ENCODE measurements at places on chromosomes 7 and 10.

DNA sequence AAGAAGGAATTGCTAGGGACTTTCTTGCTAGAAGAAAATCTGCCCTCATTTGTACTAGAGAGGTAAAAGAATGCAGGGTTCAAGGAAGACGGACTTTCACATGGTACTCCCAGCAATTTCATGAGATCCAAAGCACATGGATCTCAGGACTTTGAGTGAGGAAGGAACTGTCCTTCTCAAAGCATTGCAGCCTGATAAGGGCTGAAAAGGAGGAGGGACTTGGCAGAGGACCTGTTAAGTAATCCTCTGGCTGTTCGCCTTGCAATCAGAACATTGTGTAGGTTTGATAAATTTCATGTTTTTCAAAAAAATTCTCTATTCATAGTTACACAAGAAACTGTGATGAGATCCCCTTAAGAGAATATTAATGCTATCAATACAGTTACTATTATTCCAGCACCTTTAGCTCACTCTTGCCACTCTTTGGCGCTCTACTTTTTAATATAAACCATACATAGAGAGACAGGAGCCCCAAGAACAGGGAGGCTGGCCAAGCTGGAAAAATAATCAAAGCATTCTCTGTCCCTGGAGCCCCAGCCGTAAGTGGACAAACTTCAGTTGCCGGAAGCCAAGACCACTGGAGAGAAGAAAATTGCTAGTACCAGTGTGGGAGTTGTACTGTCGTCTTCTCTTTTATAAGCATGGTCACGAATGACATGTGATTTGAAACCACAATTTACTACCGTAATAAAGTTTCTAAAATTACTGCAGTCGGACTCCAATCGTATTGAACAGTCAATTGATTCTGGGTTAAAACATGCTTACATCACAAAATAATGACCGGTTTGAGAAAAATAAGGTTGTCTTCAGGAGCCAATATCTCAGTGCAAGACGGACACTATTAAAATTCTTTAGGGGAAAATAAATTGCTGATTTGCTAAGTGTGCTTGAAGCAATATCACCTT lies 424.4 kb downstream of the SDK1 start:
- DNase-seq, result no peak

DNA sequence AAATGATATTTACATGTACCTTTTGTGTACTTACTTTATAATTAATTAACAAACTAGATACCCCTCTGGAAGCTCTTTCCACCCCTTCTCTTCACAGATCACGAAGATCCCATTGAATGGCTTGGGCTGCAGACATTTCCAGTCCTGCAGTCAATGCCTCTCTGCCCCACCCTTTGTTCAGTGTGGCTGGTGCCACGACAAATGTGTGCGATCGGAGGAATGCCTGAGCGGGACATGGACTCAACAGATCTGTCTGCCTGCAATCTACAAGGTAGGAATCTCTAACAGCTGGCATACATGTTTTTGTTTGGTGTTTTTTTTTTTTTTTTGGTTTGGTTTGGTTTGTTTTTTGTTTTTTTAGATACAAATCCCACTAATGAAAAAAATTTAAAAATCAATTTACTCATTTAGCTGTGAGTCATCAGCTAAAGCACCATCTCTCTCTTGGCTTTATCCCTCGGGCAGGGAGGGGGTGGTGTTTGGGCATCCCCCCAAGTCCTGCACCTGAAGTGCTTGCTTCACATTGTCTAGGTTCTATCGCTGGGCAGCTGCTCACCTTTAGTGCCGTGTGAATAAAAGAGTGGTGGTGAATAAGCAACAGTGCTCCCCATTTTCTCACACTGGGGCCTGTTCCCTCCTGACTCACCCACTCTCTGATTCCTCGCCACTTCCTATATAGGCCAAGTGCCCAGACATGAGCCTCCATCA lies 68.9 kb downstream of the MET start:
- DNase-seq, result no peak

- DNase-seq, result no peak
These were observed 37.1 kb downstream of the SMURF1 start for GRCh38 chr7:99106821-99107241.

DNA sequence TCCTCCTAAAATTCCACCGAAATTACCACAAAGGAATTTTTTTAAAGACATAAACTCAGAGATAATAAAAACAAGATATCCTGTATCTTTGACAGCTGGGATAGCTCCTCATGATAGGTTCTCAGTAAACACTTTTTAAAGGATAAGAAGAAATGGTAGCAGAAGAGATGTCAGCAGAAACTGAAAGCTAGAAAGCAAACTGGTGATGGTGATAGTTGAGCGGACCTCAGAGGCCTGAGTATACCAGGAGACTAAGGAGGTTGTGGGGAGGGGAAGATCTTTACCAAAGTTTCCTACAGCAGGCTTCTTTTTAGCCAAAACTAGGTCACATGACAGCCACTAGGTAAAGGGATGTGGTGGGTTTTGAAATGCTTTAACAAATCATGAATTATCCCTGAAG lies 22.5 kb downstream of the PCGF5 start:
- no peak for DNase-seq

DNA sequence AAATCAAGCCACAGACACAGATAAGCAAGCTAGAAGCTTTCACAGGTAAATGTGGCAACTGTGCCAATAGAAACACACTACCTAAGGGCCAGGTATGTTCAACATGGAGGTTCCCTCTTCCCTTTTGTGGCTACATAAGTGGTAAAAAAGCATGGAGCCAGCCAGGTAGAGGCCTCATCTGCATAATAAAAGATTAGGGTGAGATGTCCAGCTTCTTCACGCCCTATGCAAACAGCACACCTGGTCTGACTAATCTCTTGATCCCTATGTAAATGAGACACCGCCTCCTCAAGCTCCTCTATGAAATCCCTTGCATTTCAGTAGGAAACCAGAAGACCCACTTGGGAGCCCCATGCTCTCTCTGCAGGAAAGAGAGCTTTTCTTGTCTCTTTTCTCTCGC lies 282.2 kb downstream of the NEBL start:
- no peak for DNase-seq

DNA sequence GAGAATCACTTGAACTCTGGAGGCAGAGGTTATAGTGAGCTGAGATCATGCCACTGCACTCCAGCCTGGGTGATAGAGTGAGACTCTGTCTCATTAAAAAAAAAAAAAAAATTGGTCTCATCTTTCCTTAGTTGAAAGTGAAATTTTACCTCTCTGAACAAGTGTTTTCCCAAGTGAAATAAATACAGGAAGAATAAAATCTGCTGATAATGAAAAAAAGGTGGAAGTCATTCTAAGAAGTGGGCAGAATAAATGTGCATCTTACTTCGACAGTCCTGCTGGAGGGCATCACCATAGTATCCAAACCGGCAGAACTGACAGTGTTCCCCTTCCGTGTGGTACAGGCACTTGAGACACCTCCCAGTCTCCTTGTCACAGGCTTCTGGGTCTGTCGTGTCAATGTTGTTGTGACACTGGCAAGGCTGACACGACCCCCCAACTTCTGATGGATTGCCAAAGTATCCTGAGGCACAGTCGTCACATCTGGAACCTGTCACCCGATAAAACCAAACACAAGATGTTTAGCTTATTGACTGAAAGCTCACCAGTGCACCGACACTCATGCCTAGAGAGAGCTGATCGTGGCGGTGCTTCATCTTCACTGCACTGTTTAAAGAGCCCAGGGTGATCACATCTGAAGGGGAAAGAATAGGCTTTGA lies 49.6 kb downstream of the LAMB1 start:
- no peak for DNase-seq

DNA sequence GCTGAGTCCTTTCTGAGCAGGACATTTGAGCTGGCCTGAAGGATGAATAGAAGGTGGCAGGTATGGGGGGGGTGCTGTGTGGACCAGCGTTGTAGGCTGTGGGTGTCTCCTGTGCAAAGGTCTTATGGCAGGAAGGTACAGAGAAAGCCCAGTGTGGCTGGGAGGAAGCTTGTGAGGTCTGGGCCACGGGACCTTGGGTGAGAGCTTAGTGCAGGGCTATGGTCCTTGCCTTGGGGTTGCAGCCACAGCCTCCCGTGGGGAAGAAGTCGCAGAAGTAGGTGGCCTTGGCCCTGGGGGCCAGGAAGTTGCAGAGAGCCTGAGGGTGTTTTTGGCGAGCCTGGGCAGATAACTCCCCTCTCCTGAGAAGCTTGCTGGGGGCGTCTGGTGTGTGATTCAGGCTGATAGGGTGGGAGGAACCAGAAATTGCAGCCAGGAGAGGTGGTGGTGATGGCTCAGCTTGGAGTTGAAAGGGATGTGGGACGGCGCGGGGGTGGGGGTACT lies 172.0 kb upstream of the TNRC18 start:
- no peak for DNase-seq

GRCh38 chr10:7318836-7319235 lies 92.0 kb downstream of the SFMBT2 start:
- DNase-seq, result no peak

- DNase-seq, result no peak
These were observed 67.9 kb upstream of the AFAP1L2 start for GRCh38 chr10:114471906-114472876.

GRCh38 chr7:135364206-135364605 lies 130.6 kb downstream of the STRA8 start:
- DNase-seq, result no peak

DNA sequence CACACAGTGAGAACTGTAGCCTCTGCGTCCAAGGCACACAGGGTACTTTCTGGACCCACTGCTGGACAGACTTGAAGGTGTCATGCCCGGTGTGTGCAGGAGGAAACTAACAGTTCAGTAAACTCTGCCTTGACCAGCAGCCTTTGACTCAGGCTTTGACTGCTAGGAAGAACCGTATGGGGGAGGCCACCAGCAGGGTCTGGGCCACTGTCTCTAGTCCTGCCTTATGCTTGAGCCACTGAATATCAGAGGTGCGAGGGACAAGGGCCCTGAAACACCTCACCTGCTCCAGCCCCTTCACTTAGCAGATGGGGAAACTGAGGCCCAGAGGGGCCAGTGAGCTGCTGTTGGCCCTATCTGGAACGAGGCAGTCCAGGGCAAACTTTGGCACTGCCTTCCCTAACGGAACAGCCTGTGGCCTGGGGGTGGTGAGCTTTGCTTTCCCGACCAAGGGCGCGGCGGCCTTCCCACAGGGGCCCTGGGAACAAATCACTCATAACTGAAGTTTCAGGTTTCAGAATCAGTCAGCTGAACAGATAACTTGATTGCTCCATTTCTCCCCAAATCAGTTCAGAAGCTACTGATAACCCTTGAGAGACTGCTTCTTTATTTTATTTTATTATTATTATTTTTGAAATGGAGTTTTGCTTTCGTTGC lies 130.0 kb downstream of the FAM53B start:
- DNase-seq, result no peak

- no peak for DNase-seq
These were observed 78.0 kb downstream of the MALSU1 start for GRCh38 chr7:23377134-23377533.

DNA sequence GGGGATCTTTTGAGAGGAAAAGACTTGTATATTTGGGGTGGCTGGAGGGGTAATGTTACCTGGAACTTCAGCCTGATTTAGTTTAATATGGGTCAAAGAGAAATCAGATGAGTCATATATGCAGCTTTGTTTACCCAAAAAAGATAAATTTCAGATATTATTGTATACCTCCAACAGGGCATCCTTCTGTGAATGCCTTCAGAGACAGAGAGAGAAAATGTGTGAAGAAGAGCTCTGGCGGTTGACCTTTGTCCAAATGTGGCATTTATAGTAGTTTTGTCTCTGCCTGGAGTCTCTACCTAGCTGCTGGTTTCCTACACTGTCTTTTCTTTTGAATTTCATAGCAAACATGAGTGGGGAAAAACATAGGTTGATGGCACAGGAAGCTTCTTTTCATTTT lies 21.6 kb downstream of the LRMDA start:
- no peak for DNase-seq

- no peak for DNase-seq
These were observed 4.0 kb downstream of the BMI1 start for GRCh38 chr10:22324893-22325271.

- DNase-seq, result no peak
These were observed 252.6 kb downstream of the SORCS3 start for GRCh38 chr10:104893701-104894100.

GRCh38 chr10:50600286-50600685 lies 23.5 kb downstream of the SGMS1 start:
- DNase-seq, result no peak

DNA sequence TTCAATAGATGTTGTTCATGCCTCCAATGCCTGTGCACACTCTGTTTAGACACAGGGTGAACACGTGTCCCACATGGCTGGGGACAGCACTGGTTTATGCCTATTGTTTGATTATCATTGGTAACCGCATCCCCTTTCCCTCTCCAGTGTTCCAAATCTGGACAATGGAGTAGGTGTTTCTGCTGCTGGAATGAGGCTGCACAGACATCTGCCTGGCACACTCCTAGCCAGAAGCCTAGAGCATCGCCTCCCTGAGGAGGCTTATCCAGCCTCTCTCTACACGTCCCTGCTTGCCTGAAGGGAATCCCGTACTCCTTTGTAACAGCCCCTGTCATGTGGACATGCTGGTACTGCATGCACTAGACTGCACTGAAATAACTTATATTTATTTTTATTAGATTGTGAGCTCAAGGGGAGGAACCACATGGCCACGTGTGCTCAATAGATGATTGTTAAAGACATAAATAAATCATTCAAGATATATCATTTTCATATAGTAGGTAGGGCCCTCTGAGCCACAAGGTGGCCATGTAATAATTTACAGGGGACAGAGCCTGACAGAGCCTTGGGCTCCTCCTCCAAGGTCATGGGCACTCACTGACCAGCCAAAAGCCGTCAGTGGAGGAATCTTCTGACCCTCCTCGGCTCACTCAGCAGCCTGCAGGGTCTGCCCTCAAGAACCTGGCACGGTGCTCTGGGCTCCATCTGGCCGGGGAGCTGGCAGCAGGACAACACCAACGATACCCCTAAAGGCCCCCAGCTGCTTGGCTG lies 310.9 kb upstream of the ZNF32 start:
- DNase-seq, result no peak

- DNase-seq, result no peak
These were observed 168.8 kb downstream of the CPED1 start for GRCh38 chr7:121157341-121157751.

DNA sequence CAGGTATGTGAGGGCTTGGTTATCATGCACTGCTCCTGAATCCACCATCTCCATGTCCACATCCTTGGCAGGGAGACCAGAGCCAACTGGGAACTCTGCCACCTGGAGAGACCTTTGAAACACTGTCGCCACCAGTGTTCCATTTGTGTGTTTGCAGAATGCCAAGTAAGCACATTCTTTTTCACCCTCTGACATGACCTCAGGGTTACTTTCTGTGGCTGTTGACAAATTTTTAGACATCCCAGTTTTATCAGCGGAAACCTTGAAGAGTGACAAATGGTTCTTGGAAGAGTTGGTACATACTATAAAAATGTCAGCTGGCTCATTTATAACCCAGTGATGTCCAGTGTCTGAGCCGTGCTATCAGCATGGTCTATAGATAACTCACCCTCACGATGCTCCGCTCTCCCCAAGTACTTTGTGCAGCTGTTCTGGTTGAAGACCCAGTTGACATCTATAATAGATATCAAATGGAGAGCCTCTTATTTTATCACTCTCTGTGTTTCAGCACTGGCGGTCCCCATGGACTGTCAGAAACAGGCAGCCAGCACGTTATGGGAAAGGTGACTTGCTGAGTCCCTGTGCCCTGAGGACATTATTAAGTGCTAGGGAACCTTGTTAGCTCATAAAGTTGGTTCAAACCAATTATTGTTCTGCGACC lies 563.1 kb upstream of the GALNT17 start:
- no peak for DNase-seq

All from CD4-positive, alpha-beta T cell treated with Interferon gamma for 1 hour (primary cell).